Activated CD4-positive, CD25-positive, alpha-beta regulatory T cell treated with anti-CD3 and anti-CD28 coated beads, Interleukin-2, amount 50 U/mL, for 24 hours (primary cell): ENCODE measurements at places on chromosomes 16 and 17.

DNA sequence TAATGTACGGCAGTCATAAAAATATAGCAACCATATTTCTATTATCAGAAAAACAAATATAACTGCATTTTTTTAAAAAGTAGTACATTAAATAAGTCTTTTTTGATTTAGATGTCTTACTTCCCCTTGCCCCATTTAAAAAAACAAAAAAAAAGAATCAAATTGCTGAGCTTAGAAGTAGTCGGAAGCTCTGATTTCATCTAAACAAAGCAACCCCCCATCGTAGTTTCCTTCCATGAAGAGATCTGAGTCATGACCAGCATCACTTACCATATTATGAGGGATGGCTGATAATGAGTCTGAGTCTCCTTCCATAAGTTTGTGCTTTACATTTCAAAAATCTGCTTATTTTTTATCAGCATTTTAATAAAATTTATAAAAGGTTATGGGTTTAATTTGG, 86.2 kb downstream of the ITFG1 start:
- no peak for ATAC-seq

DNA sequence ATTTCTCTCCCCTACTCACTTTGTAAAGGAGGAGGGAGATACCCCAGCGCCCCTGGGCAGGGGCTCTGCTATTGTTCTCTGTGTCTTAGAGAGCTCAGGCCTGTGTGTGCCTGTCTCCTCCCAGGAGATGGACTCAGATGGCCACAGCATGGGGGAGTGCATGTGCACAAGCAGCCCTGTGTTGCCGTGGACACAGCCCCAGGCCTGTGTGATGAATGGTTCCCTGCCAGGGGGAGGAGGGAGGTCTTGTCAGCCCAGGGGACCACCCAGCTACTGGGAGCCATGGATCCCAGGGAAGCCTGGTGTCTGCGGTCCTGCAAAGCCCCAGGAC, 26.3 kb downstream of the GINS2 start:
- ATAC-seq = no peak

DNA sequence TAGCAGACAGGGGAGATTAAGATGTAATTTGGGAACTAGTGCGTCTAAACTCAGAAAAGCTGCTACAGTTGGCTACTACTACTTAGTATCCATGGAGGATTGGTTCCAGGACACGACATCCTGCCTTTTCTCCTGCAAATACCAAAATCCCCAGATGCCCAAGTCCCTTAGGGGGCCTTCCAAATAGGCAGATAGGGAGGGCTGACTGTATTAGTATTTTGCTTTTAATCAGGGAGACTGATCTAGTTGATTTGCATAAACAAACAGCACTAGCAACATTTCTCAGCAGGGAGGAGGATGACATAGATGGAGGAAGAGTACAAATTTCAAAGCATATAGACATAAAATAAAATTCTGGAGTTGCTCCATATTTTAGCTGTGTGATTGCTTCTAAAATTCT, 621.6 kb upstream of the GOT2 start:
- ATAC-seq = no peak

DNA sequence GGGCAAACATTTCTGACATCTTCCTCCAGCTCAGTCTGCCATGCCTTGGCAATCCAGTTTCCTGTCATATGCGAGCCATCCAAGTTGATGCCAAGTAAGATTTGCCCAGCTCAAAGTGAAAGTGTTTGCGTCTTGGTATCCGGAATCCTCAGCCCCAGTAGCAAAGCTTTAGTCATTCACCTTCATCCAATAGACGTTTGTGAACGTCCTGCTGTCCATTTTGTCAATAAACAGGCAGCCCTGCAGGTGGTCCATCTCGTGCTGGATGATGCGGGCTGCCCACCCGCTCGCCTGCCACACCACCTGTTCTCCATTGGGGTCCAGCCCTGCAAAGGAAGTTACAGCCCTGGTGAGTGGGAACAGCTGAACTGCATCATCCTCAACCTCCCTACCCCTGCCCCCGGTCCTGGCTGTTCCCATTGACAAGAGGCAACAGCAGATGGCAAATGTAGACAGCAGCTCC, 1.5 kb downstream of the PDF start:
- no peak for ATAC-seq

DNA sequence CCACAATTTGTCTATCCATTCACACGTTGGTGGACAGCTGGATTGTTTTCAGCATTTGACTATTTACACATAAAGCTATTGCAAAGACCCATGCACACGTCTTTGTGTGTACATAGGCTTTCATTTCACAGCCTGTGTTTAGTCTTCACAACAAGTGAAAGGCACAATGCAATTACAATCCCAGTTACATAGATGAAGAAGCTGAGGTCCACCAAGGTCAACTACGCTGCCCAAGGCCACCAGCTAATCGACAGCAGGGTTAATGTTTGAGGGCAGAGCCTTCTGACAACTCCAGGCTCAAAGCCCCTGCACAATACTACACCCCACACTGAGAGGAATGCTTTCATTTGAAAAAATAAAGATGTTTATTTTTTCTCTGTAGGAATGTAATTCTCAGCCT, 93.6 kb upstream of the CDH13 start:
- no peak for ATAC-seq

GRCh38 chr17:64460955-64461354, 12.0 kb downstream of the MILR1 start:
- ATAC-seq = no peak

DNA sequence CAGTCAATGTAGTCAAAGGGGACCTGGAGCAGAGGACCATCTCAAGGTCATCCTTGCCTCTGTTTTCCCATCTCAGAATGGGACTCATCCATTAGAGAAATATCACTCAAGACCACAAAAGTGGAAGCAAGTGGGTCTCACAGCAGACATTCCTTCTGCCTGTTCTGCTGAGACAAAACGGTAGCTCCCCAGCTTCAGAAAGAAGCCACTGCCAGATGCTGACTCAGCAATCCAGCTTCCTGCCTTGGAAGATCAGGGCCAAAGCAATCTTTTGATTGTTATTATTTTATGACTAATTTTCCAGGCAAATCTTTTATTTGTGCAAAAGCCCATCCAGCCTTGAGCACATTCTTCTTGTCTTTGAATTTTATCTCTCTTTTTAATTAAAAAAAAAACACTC, 86.8 kb downstream of the CCT6B start:
- ATAC-seq = no peak

DNA sequence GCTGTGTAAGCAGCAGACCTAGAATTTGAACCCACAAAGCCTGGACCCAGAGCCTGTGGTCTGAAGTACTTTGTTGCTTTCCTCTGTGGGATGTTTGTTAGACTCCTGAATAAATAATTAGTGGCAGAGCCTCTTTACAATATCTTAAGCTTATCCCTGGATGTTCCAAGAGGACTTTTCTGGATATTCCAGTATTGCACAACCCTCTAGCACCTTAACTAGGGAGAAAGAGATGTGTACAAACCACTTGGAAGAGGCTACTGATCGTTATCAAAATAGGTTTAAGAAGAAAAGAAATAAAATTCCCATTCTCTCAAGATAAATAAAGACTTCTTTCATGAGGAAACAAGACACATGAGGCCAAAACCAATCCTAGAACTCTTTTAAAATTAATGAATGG, 632.4 kb downstream of the CDH11 start:
- ATAC-seq = no peak

DNA sequence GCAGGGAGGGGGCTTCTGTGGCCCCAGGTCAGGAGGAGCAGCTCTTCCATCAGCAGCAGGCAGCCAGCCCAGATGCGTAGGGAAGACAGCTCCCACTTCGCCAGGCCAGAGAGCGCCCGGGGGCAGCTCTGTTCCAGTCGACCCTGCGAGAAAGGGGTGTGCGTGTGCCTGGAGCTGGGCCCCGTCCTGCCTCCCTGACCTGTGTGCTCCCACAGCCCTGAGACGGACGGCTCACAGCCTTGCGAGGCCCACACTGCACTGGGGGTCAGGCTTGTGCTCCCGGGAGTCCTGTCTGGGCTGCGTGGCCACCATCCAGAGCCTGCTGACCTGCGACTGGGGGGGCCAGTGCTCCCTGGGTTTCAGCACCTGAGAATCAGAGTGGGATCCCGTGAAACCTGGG, 469 bp upstream of the MSLN start:
- no peak for ATAC-seq

GRCh38 chr16:82761858-82762257, 135.1 kb downstream of the CDH13 start:
- no peak for ATAC-seq

DNA sequence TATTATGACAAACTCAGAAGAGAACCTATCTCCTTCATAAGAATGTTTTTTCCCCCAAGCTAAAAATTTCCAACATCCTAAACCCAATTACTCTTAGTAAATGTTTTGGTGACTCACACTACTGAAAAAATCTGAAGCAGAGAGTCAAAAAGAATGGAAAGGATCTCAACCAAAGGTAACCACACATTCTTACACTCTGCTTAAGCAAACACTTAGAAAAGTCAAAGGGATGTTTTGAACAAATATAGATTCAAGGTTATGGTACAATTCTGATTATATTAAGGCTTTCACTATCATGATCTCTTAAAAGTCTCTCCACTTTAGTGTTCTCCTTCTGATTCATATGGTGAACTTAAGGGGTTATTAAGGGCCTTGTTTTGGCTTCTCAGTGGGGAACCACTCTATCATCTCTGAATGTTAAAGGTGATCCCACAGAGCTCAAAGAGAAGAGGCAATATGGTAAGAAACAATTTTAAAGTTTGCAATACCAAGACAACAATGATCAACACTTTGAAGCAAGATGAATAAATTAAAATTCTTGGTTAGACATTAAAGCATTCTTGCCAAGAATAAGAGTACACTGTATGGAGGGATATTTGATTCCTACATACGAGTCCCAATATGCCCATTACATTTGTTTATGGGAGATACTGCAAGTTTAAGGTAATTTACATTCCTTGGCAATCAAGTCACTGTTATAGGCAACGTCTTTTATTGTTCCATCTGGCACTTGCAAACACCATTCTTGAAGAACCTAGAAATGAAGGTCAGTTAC, 69.2 kb downstream of the CDC27 start:
- ATAC-seq = peak; percentile 30

DNA sequence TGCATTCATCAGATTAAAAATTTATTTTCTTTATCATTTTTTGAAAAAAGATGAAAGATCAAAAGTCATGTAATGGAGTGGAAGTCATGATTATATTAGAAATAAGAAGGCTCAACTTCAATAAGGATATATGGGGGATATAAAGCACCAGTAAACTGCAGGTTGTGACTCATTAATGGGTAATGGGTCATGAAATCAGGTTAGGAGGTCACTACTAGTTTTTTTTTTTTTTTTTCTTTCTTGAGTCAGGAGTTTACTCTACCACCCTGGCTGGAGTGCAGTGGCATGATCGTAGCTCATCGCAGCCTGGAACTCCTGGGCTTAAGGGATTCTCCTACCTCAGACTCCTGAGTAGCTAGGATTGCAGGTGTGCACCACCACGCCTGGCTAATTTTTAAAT, 14.3 kb downstream of the EFCAB13 start:
- no peak for ATAC-seq

GRCh38 chr16:1543085-1543896, 9.8 kb downstream of the TMEM204 start:
- peak; percentile 86 for ATAC-seq

DNA sequence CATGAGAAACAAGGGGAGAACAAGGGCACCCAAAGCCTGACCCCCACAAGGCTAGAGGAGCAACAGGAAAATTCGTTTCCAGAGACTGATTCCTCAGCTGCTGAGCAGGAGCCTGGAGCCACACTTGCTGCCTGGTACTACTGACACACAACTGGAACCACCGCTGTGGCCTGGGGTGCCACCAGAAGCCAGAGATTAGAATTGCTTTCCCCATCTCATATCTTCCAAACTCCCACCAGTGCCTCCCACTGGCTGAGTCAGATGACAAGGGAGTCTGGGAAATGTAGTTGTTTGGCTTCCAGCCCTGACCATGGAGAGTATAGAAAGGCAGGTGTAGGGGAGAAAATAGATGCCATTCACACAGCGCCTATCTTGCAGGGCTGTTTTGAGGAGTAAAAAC, 4.1 kb upstream of the TMEM11 start:
- ATAC-seq = no peak

- no peak for ATAC-seq
Observed at GRCh38 chr16:12096157-12096777, 119.7 kb downstream of the SNX29 start.

- ATAC-seq = no peak
Observed at GRCh38 chr17:18280766-18281371, 20.4 kb downstream of the MIEF2 start.

- ATAC-seq = no peak
Observed at GRCh38 chr16:58027916-58028455, 2.4 kb downstream of the MMP15 start.

DNA sequence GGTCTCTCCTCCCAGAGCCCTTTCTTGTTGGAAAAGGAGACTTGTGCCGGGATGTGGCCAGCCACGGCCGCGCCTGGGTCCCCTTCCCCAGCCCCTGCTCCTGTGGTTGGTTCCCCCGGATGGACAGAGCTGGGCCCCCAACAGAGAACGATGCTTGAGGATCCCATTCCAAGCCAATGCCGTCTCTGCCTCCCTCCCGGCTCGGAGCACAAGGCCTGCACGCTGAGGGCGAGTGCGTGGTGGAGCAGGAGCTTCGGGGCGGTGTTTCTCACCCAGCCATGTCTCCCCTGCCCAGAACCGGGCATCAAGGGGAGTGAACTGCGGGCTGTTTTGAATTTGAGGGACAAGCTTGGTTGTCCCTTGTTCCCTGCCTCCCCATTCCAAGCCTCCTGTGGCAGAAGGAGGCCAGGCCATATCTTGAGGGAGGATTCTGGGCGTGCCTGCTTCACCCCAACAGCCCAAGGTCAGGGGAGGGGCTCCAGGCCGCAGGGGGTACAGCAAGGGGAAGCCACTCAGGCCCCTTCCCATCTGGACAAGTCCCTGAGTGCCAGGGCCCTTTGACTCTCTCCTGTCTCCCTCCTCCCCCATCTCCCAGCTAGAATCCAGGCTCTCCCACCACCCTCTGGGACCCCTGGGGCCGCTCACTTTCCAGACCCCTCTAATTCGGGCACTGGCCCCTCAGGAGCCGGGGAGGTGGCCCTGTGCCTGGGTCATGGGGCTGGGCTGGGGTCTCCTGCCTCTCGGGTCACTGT, 43.6 kb downstream of the SOCS3 start:
- no peak for ATAC-seq

DNA sequence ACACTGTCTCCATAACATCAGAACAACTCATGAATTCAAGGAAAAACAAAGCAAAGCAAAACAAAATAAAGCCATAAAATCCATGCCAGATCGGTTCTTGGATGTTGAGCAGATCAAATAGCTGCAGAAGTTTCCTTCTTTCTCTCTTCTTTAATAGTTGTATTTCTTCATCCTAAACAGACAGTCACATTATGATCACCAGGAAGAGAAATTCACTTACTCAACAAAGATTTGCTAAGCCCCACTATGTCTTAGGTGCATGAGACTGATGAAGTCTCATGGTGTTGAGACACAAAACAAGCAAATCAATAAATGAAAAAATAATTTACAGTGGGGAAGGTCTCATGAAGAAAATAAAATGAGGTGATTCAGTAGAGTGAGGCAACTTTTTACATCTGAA, 72.8 kb downstream of the WIPI1 start:
- no peak for ATAC-seq

GRCh38 chr17:43341715-43342588, 56.8 kb upstream of the ARL4D start:
- peak; percentile 92 for ATAC-seq

- ATAC-seq = no peak
Observed at GRCh38 chr17:62017912-62018311, 47.2 kb downstream of the MED13 start.
